Cerebellar nuclear complex (tissue), 1 donor: ENCODE measurements at places on chromosomes 2 and 18.

- DNase-seq: no peak
Observed at GRCh38 chr2:135299658-135300244, 231.3 kb downstream of the ZRANB3 start.

DNA sequence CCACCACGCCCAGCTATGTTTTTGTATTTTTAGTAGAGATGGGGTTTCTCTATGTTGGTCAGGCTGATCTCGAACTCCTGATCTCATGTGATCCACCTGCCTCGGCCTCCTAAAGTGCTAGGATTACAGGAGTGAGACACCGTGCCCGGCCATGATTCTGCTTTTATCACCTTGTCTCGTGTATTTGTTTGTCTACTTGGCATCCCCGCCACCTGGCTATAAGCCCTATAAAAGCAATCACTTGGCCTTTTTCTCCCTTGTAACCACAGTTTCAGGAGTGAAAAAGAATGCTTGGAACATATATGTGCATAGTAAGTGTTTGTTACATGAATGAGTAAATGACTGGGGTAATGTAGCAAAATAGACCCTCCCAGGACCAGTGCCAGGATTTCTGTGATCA is 77.5 kb upstream of the PAPOLG start:
- no peak for DNase-seq

DNA sequence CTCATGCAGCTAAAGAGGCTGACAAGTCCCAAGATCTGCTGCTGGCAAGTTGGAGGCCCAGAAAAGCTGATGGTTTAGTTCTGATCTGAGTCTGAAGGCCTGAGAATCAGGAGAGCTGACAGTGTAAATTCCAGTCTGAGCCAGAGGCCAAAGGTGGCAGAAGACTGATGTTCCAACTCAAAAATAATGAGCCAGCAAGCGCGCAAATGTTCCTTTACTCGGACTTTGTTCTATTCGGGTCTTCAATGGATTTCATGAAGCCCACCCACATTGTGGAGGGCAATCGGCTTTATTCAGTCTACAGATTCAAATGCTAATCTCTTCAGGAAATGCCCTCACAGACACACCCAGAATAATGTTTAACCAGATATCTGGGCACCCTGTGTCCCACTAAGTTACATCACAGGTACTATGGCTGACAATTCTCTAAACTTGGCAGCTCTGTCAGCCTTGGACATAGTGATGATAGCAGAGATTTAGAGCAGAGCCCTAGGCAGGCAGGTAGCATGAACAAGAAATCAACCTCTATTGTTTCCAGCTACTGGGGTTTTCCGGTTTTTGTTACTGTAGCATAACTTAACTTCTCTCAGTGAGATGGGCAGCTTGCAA is 318.5 kb downstream of the HRH4 start:
- no peak for DNase-seq

- DNase-seq: no peak
Observed at GRCh38 chr2:207482630-207483029, 47.1 kb upstream of the CREB1 start.

- DNase-seq: no peak
Observed at GRCh38 chr2:43011158-43011491, 215.3 kb downstream of the ZFP36L2 start.

DNA sequence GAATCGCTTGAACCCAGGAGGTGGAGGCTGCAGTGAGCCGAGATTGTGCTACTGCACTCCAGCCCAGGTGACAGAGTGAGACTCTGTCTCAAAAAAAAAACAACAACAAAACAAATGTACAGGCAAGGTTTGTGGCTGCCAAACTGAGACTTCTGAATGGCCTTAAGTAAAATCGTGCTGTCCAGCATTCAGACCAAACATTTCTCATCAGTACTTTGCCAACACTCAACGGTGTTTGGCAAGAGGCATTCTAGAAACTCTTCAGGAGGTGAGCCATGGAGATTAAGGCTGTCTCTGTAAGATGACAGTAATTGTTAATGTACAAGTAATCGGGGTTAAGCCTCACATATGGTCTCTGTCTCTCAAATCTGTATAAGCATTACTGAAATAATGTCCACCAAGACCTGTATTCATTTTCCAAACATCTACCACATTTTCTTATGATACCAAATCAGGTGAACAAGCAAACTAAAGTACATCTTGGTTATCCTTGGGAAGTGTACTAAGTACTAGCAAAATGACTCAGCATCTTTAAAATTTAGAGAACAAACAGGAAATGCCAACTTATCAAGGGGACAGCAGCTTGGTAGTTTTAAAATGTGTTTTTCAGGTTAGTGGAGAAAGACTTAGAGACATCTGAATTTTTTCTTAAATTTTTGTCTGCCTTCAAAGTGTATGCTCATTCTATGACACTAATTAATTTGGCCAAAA is 29.3 kb downstream of the SERPINE2 start:
- no peak for DNase-seq

- DNase-seq: no peak
Observed at GRCh38 chr2:46058140-46058539, 239.1 kb upstream of the EPAS1 start.

- DNase-seq: no peak
Observed at GRCh38 chr2:189124175-189124574, 55.4 kb downstream of the COL5A2 start.
